ENCODE measurements at places on chromosomes 5 and 9.

- DNase-seq = no peak
Measured at GRCh38 chr5:38451074-38451725, 105.2 kb downstream of the LIFR start.

DNA sequence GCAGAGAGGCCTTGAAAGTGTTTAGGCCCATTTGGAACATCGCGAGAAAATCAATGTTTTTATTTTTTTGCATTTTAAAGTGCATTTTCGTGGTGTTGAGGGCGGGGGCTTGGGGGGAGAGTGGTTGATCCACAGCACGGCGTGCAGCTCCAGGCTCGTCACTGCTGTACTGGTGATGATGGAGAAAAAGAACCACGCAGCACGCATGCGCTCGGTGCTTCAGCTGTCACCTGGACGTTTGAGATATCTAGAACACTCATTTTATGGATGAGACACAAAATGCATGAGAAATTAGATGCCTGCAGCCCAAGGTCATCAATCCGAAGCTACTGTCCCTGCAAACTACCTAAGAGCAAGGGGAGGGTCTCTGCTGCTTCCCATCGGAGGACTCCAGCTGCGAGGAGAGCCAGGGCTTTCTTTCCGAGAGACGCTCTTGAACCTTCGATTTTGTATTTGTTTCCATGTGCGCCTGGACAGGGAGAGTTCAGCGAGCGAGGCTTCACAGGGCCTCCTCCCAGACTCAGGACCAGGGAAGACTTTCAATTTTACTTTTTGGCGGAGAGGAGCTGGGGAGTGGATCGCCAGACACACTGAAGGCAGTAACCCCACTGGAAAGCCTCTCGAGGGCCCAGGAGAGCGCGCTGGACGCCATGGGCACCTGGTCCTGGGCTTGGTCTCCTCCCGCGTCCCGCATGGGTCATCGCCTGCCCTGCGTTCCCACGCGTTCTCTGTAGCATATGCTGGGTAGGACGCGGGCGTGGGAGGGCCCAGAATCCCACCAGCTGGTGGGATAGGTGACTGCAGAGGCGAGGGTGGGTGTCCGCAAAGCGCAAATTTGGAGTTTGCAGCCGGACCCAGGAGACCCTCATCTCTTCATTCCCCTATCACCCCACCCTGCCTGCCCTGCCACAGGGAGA is 2.5 kb downstream of the DMRT2 start:
- DNase-seq = no peak

DNA sequence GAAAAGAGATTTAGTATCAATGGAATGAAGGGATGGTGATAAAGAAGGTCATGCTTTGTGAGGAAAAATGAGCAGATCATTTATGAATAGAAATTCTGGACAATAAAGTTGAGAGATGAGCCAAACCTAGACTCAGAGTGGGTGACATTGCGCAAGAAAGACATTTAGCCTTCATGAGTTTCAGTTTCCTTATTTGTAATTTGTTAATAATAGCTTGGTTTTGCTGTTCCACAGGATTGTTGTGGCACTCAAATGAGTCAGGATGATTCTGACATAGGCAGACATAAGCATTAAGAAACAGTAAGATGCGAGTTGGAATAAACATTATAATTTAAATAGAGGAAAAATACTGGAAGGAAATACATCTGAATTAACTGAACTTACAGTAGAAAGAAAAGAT is 34.8 kb downstream of the ITGA2 start:
- DNase-seq = no peak

DNA sequence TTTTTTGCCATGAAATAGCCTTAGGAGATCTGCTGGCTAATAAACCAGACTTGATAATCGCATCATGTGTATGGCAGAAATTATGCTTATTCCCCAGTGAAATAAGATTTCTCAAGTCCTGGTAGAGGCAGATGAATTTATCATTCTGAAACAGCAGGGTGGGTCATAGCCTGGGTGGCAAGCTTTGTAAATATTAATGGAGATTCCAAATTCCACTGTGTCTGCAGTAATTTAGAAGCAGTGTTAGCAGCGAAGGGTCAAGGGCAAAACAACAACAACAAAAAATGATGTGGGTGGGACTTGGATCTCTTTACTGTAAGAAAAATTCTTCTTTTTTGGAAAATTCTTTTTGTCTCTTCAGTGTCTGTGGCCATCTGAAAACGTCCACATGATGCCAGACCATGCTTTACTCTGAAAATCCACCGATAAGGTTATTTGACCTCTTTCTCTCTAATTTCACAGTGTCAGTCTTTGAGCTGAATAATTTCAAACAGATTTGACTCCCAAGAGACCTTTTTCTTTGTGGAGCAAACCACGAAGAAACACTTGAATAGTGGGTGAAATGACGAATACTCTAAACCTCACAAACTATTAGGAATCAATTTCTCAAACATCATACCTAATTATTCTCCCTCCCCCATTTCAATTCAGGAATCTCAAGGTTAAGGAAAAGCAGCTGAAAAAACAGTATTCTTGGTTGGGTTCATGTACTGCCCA is 106.0 kb upstream of the RPS23 start:
- DNase-seq = no peak

GRCh38 chr5:133247881-133248624 is 196.2 kb downstream of the HSPA4 start:
- no peak for DNase-seq

DNA sequence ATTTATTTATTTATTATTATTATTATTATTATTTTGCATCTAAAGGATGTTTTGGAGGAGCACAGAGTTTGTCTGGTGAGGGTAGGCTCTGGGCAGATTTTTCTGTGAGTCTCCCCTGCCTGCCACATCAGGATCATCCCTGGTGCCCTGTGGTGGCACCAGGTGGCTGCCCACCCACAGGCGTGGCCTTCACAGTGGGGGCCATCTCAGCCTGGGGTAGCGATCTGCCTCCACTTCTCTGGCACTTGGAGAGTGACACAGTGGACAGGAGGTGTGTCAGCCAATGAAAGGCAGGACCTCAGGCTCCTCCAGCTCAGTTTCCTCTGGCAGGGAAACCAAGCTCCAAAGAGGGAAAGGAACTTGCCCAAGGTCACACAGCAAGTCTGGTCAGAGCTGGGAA is 30.0 kb downstream of the SLC6A7 start:
- no peak for DNase-seq

GRCh38 chr9:106613250-106613737 is 249.7 kb upstream of the ZNF462 start:
- DNase-seq = no peak

DNA sequence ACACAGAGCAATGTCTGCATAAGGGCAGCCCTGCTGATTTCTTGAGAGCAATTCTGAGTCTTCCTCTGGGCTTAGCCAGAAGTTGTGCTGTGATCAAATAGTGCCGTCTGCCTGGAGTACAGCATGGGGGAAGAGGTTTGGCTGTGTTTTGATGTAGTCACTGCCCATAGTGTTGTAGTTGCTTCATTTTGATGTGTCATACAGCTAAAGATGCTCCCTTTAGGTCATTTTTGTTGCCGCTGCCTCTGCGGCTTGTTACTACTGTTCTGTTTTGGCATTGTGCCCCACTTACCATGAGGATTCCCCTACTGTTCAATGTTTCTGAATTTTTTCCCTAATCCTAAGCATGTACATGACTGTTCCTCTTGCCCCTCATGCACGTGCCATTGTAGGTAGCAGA is 23.0 kb downstream of the SLC36A1 start:
- no peak for DNase-seq

- DNase-seq = peak; percentile 84
Measured at GRCh38 chr9:136901516-136902258, 15.4 kb downstream of the TRAF2 start.

DNA sequence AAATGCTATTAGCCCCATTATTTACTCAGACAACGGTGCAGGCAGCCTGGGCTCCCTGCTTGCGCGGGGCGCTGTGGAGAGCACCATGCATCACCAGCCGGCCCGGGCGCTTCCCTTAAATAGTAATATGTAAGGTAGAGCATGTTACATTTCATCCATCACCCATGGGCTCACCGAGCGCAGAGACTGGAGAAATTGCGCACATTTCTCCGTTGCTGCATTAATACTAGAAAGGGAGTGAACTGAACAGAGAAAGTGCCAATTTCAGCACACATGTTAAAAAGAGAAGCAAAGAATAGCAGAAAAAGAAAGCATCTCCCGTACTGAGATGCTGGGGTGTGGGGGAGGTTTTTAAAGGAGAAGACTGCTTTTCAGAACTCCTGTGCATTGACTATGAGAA is 400.3 kb downstream of the ZSWIM6 start:
- DNase-seq = no peak

DNA sequence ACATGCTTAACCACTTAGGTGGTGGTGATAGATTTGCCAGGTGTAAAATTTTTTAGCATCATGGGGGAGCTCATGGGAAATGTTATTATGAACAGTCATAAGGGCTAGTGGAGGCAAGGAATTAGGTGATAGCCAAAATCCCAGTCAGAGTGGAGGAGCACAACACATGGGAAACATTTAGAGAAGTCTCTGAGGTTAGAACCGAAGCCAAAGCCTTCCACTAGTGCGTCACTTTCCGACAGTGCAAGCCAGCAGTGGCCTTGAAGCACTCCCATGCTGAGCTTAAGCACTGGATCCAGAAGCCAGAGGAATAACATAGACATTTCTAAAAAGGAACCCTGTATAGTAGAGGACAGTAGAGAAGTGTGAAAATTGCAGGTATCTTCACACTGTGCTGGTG is 101.5 kb upstream of the SNX2 start:
- DNase-seq = no peak

DNA sequence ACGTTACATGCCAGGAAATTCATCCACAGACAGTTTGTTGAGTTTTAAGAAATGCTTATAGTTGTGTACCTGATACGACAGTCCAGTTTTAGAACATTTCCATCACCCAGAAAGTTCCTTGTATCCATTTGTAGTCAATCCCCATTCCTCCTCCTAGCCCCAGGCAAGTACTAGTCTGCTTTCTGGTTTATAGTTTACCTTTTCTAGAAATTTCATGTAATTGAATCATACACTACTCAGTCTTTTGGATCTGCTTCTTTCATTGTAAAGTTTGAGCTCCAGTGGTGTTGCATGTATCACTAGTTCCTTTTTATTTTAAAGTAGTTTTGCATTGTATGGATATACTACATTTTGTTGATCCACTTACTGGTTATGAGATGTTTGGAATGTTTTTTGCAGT is 291.2 kb downstream of the AOPEP start:
- no peak for DNase-seq

DNA sequence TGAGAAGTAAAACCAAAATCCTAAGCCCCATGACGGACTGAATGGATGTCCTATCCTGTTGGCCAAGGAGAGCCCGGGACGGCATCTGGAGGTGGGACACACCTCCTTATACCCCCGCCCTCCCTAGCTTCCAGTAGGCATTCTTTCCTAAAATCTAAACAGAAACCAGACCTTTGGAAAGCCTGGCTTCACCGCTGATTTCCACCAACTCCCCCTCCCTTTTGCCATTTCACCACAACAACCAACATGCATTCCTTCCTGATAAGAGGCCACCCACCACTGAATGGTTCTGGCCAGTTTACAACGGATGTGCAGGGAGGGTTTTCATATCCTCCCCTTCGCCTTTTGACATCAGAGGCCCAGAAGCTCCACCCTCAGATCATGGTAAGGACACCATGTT is 9.2 kb upstream of the RARS1 start:
- no peak for DNase-seq

DNA sequence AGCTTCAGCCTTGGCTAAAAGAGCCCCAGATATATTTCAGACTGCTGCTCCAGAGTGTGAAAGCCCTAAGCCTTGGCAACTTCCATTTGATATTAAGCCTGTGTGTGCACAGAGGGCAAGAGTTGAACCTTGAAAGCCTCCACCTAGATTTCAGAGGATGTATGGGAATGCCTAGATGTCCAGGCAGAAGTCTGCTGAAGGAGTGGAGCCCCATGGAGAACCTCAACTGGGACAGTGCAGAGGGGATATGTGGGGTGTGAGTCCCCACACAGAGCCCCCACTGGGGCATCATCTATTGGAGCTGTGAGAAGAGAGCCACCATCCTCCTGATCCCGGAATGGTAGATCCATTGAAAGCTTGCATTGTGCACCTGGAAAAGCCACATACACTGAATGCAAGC is 1784.8 kb upstream of the CDH9 start:
- no peak for DNase-seq

- no peak for DNase-seq
Measured at GRCh38 chr9:93678199-93679019, 102.0 kb downstream of the PHF2 start.

DNA sequence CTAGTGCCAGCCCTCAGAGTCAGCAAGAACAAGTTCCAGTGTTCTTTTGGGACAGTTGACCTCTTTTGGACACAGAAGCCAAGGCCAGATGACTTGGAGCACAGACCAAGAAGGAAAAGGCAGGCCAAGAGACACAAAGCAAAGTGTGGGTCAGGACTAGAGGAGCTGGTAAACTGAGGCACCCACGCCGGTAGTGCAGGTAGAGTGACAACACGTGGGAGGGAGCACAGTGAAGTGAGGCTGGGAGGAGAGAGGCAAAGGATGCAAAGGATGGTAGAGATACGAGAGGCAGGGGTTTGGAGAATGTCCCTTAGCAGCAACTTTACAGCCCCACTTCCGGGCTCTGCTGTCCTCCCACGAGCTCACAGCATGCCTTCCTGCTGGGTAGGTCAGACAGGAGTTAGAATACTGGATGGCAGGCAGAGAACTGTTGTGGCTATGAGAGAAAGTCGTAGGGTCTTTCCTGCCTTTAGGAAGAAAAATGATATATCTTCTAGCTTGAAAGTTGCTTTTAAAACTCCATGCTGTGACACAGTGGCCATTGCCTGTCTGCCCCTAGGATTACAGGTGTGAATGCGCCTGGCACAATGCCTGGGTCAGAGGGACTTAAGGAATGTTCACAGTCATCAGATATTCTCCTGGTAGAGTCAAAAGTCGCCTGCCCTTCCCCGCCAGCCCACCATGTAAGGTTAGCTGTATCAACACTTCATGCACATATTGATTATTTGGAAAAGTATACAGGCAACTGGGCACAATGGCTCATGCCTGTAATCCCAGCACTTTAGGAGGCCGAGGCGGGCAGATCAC is 97.9 kb downstream of the PDE8B start:
- no peak for DNase-seq

GRCh38 chr5:39459071-39459470 is 34.3 kb upstream of the DAB2 start:
- DNase-seq = no peak

- no peak for DNase-seq
Measured at GRCh38 chr5:82942083-82942881, 134.9 kb downstream of the TMEM167A start.

DNA sequence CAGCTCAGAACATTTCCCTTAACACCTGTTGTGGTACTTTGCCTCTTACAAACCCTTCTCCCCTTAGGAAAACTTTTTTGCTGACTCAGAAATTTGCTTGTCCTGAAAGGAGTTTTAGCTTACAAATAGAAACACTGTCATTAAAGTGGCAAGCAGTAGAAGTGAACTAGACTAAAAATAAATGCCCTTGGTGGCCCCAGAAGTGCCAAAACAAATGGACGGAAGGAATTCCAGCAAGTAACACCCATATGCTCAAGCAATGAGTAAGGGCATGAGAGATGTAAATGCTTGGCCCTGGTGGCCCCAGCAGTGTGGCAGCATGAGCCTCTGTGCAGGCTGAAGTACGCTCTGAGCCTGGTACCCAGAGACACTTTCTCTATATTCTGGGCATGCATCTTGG is 8.6 kb downstream of the VLDLR start:
- no peak for DNase-seq

- no peak for DNase-seq
Measured at GRCh38 chr5:68329554-68330255, 114.1 kb downstream of the PIK3R1 start.

Measured in stimulated activated CD4-positive, alpha-beta T cell treated with anti-CD3 and anti-CD28 coated beads, Interleukin-4, amount 100 ng/mL, for 24 hours (primary cell).